ENCODE measurements at places on chromosomes 7 and 10.

DNA sequence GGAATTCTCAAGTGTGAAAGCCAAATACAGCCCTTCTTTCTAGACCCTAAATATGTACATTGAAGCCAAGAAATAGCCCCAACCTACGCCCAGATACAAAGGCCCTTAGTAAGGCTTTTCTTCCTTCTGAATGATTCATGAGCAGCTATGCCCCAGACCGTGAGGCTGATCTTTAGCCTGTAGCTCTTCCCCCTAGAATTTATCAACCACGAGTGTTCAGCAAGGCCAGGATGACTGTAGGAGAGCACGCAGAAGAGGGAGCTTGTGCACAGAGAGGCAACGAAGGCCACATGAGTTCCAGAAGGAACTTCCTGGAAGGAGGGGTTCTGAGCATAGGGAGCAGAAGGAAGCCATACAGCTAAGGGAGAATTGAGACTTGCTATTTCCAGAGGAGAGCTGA lies 53.0 kb upstream of the HABP2 start:
- DNase-seq: no peak

DNA sequence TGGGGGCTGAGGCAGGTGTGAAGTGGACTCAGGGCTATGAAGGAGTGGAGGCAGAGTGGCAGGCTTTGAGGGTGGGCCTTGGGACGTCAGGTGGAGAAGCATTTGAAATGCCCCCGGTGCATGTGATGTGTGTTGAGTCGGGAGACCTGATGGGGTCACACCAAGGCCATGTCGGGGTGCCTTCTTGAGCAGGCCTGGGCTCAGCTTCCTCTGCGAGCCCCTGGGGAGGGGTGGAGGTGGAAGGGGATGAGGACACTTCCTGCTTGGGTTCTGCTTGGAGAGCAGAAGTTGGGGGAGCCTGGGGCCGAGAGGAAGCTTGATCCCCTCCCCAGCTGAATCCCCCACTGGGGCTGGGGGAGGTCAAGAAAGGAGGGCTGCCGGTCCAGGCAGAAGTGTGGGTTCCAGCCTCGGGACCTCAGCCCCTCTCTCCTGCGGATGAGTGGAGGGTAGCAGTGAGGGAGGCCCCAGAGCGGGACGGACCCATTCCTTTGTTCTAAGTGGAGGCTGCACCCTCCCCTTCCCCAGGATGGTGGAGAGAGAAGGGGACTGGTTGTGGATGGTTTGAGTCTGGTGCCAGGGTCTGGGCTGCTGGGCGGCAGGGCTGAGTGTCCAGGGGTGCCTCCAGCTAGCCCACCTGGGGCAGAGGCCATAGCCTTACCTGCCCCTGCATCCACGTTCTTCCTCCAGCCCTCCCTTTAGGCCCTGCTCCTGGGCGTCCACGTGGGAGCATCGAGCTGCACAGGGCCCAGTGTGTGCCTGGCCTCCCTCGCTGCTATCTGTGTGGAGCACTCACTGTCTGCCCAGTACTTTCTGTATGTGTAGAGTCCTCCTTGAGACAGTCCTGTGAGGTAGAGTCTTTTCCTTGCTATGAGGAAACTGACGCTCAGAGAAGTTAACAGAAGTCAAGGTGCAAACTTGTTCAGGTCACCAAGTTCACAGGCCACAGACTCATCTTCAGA lies 36.7 kb downstream of the PRF1 start:
- no peak for DNase-seq

DNA sequence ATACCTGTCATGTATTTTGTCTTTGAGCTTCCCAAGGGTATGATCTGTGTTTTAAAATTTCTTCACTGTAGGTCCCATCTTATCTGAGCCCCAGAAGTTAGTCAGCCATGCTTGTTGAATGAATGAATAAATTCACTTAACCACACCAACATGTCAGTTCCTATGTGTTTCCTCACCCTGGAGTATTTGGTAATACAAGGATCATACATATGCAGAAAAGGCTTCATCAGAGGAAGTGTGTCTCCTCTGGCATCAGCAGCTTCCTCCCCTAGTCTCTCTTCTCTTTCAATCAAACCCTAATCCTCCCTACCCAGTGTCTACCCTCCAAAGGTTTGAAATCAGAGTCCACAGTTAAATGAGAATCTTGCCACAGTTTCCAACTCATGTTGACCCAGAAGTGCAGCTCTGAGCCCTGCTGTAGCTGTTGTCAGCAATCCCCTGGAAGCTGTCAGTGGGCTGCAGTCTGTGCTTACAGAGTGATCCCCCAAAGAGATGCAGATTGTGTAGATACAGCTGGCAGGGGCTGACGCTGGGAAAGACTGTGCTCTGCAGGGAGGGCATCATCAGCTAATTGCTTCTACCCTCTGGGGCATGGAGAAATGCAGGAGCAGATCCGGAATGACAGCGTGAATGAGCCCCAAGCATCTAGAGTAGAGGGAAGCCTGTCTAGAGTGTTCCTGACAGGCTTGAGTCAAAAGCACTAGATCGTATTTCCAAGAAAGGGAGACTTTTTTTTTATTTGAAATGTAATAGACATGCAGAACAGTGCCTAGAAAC lies 105.0 kb upstream of the WDR11 start:
- DNase-seq: no peak

DNA sequence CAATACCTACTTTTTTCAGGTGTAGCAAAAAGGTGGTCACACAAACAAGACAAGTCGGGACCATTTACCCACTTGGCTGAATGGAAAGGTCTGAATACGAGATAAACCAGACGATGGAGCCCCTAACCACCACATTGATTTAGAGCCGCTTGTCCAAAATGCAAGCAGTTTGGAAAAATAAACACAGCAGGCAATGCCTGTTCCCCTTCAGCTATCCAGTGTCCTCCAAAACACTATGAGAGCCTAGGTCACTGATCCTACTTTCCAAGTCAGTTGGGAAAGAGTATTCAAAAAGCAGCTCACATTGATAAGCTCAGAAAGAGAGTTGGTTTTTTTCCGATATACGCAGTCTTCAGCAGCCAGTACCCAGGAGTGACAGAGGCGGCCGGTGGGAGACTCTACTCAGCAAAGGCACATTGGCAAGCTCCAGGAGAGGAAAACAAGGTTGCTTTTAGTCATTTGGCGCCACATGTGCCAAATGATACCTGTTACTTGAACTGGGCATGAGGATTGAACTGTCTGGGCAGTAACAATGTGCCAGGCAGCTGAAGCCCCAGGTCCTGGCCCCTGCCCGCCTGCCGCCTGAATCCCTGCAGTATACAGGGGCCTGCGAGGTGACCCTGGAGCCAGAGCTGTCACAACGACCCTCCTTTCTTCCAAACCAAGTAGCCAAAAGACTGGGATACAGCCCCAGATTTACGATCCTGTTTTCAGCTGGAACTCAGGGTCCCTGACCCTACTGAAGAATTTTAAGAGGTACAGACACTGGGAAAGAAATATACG lies 109.8 kb downstream of the PIP4K2A start:
- DNase-seq: no peak

All from stimulated activated CD8-positive, alpha-beta memory T cell treated with anti-CD3 and anti-CD28 coated beads, Interleukin-7, amount 100 ng/mL, for 48 hours (primary cell).